Stimulated activated CD4-positive, alpha-beta T cell treated with anti-CD3 and anti-CD28 coated beads, Interleukin-4, amount 100 ng/mL, for 48 hours (primary cell): ENCODE measurements at places on chromosomes 4 and X.

- DNase-seq, result no peak
Measured at GRCh38 chr4:108878806-108879205, 116.0 kb upstream of the ETNPPL start.

- DNase-seq, result peak; percentile 9
Measured at GRCh38 chr4:140052050-140052449, 101.9 kb downstream of the MAML3 start.

GRCh38 chr4:142467088-142467487, 379.0 kb downstream of the INPP4B start:
- DNase-seq, result no peak

- DNase-seq, result no peak
Measured at GRCh38 chr4:47071901-47072341, 40.6 kb downstream of the GABRB1 start.

DNA sequence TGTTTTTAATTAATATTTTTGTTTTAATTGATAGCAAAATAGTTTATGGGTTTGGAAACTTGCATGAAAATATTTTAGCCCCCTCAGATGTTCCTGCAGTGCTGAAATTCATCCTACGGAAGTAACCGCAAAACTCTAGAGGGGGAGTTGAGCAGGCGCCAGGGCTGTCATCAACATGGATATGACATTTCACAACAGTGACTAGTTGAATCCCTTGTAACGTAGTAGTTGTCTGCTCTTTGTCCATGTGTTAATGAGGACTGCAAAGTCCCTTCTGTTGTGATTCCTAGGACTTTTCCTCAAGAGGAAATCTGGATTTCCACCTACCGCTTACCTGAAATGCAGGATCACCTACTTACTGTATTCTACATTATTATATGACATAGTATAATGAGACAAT, 40.4 kb downstream of the MAP7D3 start:
- DNase-seq, result no peak
